ENCODE measurements at places on chromosomes 6 and 20.
A peak's percentile ranks its signal among the peaks of the same experiment; 100 is the strongest.

DNA sequence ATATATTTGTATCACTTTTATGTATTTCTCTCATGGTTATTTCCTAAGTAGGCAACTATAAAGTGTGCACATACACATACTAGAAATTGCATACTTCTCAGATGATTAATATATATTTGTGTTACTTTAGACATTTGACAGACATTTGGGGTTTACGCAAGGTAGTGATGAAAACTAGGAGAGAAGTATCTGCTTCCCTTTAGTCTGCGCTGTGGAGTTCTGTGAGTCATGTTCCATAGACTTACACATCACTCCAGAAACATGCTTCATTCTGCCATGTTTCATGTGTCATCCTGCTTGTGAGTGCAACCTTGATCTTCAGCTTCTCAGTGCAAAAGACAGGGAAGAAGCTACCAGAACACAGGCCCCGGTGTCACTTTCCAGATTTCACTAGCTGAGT is 200.7 kb upstream of the BMP2 start:
- no peak for DNase-seq

GRCh38 chr6:70557998-70558397 is 8.7 kb upstream of the SDHAF4 start:
- no peak for DNase-seq

DNA sequence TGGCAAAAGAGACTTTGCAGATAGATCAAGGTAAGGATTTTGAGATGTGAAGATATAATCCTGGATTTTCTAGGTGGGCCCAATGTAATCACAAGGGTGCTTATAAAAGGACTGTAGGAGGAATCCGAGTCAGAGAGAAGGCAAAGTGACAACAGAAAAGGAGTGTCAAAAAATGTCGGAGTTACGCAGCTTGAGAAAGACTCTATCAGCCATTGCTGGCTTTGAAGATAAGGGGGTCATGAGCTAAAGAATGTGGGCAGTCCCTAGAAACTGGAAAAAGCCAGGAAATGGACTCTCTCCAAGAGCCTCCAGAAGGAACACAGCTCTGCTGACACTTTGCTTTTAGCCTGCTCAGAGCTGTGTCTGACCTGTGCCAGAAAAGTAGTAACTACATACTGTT is 8.7 kb upstream of the RWDD1 start:
- no peak for DNase-seq

- no peak for DNase-seq
Observed at GRCh38 chr20:1973601-1974440, 20.0 kb downstream of the PDYN start.

- DNase-seq, result no peak
Observed at GRCh38 chr6:169827290-169827717, 75.9 kb downstream of the ERMARD start.

DNA sequence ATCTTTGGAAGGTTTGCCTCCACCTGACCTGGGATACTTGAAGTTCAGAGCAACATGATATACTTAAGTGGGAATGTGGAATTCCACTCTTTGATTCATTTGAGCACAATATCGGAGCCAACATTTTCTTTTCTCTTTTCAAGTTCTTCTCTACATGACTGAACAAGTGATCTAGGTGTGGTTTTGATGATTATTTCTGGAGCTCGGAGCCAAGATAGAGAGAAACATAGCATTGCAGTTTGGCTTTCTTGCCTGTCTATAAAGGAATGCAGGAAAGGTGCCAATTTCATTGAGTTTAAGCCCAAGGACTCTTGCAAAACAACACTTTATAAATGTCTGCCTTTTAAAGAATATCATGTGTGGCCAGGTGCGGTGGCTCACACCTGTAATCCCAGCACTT is 124.2 kb upstream of the FAM83B start:
- no peak for DNase-seq

- DNase-seq, result no peak
Observed at GRCh38 chr6:87945966-87946365, 101.7 kb upstream of the SPACA1 start.

DNA sequence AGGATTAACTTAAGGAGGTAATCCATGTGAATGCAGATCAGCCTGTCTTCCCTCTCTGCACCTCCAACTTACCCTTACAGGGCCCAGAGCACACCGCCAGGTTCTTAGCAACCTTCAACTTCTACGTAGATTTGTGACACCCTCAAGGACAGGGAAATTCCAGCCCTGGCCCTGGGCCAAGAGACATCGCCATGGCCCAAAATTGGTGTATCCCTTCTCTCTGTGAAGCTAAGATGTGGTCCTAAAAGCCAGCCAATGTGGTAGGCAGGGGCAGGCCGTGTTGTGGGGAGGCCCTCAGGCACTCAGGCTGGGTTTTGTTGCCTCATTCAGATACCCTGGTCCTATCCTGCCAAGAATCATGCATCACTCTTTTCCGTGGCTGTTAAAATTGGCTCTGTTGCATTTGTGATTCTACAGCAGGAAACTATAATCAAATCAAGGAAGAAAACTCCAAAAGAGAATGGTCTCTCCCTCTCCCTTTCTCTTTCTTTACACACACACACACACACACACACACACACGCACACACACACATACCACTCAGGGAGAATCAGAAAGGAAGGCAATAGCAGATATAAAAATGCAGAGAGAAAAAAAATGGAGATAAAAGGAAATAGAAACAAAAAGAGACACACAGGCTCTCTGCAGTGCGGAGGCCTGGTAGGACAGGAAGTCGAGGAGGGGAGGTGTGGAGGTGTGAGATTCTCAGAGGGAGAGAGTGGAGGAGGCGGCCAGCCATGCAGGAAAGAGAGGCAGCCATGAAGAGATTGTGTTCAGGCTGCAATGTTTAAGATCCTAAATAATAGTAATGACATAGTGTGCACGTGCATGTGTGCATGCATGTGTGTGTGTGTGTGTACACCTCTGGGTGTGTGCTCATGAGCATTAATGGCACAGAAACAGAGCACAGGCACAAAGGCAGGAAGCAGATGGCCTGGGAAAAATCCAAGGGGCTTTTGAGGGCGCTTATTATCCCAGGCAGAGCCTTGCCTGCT is 201.8 kb upstream of the LRFN2 start:
- peak; percentile 32 for DNase-seq

- no peak for DNase-seq
Observed at GRCh38 chr20:43916881-43917371, 2.3 kb downstream of the TOX2 start.

All from activated T-cell treated with anti-CD3 and anti-CD28 coated beads, Interleukin-2, amount 50 U/mL, for 1 hour (primary cell).